ENCODE measurements at places on chromosomes 3 and 15.

DNA sequence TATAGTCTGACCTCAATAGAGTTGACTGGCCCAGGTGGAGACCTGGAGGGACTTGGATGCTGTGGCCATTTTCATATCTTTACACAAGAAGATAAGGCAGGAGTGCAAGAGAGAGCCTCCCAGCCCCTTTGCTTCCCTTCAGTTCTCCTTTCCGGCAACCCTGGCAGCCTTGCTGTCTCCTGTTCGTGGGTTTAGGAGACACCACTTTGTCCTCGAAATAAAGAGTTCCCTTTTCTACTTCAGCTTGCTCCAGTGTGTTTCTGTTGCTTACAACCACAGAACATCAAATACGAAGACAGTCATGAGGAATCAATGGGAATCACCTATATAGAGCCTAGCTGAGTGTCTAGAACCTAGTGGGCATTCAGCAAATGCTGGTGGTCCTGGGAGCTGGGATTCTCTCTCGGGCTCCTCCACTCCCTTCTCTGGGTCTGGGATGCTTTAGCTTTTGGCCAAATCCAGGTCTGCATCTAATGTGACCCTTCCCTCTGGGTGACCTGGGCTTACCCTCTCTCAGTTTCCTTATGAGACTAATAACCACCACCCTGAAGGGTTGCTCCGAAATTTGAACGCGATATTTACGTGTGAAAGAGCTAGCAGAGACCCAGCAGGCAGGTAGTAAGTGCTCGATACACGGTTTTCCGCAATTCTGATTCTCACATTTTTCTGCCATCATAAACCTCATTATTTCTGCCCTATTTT lies 44.5 kb downstream of the PCSK6 start:
- no peak for DNase-seq

GRCh38 chr3:97949743-97950142 lies 22.5 kb downstream of the RIOX2 start:
- DNase-seq: no peak

DNA sequence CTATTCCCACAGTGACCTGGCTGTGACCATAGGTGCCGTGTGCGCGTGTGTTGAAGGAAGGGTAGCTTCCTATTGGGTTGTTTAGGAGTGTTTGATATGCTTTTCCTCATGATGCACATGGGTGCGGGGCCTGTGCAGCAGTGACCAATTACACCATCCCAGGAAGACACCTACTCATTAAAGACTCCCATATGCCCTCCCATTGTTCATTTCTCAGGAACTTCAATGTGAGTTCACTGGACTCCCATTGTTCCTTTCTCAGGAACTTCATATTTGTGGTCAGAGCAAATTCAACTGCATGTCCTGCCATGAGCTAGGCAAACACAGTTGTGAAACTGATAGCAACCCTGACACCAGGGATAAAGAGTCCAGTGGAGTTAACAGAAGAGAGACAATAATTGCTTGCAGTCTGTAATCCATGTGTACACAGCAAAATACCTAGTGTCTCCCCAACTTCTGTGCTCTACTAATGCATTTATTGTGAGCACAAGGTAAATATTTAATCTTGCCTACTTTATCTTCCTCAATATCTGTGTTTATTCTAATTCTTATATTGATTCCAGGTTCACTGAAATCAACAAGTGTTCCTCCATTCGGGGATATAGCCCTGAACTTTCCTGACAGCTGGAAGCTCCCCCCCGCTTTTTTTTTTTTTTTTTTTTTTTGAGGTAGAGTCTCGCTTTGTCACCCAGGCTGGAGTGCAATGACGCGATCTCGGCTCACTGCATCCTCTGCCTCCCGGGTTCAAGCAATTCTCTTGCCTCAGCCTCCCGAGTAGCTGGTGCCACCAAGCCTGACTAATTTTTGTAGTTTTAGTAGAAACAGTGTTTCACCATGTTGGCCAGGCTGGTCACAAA lies 57.5 kb upstream of the GCNT3 start:
- DNase-seq: no peak

DNA sequence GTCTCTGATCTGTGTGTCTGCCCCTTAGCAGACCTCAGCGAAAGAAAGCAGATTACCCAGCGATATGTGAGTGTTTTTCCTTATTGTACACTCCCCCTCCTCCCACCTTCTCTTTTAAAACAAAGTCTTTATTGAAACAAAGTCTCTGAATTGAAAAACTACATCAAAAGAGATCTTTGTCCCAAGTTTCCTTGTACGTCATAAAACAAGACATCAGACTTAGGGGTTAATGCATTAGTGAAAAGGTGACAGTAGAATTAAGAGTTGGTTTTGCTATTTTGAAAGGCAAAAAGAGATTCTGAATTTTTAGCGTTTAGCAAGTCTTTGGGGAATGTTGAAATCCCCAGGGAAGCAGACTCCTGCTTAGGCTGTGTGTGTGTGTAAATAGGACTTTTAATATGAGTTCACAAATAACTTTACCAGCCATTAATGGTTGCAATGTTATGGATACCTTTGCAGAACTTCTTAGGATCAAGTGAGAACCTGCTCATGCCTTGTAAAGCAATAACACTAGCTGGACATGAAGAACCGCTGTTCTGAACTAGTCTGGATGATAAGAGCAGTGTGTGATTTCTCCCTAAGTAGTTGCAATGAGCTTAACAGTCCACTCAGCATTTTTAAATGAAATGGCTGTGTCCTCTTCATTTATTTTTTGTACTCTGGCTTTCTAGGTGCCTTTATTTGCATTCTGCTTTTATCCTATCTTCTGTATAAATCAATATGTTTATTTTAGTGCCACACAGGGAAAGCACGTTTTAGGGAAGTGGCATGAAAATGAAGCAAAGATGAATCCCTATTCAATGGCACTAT lies 136.6 kb downstream of the MCTP2 start:
- DNase-seq: no peak

- DNase-seq: no peak
These were observed 19.2 kb upstream of the SOX2 start for GRCh38 chr3:181692311-181693145.

DNA sequence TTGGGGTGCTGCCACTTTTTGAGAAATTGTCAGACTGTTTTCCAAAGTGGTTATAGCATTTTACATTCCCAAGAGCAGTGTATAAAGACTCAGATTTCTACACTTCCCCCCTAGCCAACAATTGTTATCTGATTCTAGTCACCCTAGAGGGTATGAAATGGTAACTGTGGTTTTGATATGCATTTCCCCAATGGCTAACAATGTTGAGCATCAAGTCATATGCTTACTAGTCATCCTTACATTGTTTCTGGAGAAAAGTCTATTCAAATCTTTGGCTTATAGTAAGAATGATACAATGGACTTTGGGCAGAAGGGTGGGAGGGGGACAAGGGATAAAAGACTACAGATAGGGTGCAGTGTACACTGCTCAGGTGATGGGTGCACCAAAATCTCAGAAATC lies 73.3 kb downstream of the CSNK1G1 start:
- no peak for DNase-seq

GRCh38 chr3:73508330-73508954 lies 116.3 kb downstream of the PDZRN3 start:
- peak; percentile 3 for DNase-seq

DNA sequence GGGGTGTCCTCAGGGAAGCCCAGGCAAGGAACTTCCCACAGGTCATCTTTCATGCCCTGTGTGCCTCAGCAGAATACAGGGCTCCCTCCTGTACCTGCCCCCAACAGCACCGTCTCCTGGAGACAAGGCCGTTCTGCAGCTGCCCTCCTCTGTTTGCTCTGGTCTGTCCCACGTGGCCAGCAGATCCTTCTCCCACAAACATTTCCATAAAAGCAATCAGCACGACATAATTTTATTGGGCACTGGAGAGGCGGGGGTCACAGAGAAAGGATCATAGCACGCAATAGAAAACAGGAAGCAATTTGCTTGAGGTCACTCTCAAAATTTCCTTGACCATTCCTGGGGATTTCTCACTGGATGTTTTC lies 29.4 kb downstream of the STARD5 start:
- no peak for DNase-seq

DNA sequence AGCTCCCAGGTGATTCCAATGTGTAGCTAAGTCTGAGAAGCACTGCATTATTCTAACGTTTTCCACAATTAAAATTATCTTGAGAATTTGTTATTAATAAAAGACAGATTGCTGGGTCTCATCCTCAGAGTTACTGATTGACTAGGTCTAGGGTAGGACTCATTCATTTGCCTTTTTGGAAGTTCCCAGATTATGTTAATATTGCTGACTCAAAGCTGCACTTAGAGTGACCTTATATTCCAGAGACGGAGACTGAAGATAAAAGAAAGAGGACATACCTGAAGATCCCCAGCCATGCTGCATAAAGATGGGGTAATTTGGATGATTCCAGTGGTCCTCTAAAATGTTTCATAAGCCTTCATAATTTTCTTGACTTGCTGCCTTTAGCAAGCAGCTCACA lies 81.8 kb downstream of the PLSCR2 start:
- no peak for DNase-seq

DNA sequence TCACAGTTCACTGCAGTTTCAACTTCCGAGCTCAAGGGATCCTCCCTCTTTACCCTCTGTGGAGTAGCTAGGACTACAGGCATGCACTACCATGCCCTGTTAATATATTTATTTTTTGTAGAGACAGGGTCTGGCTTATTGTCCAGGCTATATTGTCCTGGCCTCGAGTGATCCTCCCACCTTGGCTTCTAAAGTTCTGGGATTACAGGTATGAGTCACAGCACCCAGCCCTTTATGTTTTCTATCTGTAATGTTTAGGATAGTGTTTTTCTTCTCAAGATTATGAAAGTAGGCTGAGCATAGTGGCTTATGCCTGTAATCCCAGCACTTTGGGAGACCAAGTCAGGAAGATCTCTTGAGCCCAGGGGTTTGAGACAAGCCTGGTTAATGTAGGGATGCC lies 11.9 kb upstream of the SCG3 start:
- no peak for DNase-seq

- no peak for DNase-seq
These were observed 8.0 kb upstream of the PARL start for GRCh38 chr3:183892610-183893214.

- DNase-seq: no peak
These were observed 385.9 kb downstream of the RAP2B start for GRCh38 chr3:153547970-153548369.

DNA sequence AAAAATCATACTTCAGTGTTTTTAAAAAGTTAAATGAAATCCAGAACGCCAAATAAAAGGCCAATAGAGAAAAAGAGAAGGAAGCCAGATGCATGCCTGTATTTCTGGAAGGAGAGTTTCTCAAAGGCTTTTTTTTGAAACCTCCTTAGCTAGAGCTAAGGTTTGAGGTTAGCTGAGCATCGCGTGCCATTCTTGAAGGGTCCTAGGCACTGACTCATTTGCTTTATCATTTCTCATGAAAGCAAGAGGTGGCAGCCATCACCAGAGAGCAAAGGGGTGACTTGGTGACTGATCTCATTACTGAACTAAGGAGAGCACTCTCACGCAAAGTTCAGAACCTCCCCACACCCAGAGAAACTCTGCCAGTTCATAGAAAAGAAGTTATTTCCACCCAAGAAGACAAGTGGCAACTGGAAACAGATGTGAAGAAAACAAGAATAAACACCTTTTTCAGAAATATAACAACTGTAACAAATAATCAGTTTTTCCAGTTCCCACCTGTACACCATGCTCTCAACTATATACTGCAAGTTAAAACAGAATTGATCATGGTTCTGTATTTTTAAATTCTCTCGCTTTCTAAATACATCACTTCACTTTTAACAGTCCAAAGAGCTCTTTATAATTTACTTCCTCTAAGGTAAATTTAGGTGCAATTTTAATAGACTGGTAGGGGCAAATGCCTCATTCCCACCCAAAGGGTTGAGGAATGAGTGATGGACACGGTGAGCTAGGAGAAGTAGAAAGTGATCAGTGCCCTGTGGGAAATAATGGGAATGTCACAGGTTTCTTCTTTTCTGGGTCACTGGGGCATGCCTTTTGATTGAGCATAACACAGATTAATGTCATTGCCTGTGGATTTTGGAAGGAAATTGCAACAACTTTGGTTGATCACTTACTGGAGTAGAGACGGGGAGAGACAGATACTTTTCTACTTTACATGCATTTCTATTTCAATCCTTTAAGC lies 24.7 kb downstream of the GPR15 start:
- peak; percentile 42 for DNase-seq

DNA sequence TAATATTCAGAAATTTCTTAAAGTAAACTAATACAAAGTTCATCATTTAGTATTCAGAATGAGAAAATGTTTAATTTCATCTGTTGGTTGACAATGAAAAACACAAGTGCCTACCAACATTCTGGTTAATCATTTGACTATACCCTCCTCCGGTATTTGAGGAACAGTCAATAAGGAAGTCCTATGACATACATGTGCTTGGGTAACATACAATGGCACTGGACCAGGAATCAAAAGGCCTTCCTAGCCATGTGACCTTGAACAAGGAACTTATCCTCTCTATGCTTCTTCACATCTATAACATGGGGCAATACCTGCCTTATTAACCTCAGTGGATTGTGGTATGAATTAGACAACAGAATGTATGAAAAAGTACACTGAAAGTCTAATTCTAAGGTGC lies 65.8 kb downstream of the ZNF280D start:
- no peak for DNase-seq

- DNase-seq: no peak
These were observed 54.9 kb downstream of the SLCO3A1 start for GRCh38 chr15:91908391-91908790.

DNA sequence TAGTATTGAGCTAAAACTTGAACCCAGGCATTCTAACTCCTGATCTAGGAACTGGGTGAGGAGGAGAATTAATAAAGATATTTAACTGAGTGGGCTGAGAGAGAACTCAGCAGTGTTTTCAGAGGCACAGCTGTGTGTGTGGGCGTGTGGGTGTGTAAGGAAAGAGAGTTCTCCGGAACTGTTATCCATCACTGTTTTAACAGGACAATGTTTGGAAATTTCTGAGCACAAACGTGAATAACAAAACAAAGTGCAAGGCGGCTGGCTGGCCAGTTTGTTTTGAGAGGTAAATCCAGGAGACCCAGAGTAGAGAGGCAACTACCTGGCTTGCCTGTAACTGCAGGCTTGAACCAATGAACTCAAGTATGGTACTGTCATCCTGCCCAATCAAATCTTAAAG lies 5.0 kb upstream of the PTPN9 start:
- DNase-seq: no peak

- no peak for DNase-seq
These were observed 150.3 kb downstream of the ALCAM start for GRCh38 chr3:105516972-105517371.

- no peak for DNase-seq
These were observed 47.5 kb downstream of the MYH15 start for GRCh38 chr3:108462899-108463298.

DNA sequence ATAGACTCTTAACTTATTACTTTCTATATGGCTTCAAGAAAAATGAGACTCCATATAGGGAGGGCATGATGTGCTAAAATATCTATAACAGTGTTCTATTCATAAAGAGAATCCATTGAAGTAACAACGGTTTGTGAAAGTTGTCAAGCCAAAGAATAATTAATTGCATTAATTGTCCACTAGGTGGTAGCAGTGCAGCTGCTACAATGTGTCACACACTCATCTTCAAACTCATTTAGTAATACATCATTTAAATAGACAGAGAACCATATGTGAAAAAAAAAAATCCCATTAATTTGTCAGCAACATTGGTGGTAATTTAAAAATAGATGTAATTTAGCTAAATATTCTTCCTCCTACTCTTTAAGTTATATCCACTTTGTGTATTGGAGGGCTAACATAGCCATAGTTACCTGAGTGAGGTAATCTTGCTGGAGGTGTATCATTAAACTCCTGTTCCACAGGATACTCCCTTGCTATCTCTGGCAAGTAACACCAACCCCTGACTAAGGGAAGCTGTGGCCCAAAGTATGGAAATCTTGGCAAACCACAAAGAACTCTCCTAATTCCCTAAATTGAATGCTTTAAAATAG lies 3.7 kb upstream of the CPA3 start:
- DNase-seq: no peak
